ENCODE measurements at places on chromosomes 1 and 21. TPM values are rescaled to one million over a fixed set of nuclear protein-coding genes. Genes with fewer than 3 reads are reported as not detected.

DNA sequence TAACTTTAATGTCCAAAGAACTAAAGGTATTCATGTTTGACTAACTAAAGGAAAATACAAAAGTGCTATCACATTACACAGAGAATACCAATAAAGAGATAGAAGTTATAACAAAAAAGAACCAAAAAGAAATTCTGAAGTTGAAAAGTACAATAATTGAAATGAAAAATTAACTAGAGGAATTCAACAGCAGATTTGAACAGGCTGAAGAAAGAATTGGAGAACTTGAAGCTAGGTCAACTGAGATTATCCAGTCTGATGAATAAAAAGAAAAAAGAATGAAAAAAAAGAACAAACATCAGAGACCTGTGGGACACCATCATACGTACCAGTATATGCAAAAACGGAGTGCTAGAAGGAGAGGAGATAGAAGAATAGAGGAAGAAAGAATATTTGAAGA is 78.5 kb downstream of the NUP210L start:
- no peak for DNase-seq

DNA sequence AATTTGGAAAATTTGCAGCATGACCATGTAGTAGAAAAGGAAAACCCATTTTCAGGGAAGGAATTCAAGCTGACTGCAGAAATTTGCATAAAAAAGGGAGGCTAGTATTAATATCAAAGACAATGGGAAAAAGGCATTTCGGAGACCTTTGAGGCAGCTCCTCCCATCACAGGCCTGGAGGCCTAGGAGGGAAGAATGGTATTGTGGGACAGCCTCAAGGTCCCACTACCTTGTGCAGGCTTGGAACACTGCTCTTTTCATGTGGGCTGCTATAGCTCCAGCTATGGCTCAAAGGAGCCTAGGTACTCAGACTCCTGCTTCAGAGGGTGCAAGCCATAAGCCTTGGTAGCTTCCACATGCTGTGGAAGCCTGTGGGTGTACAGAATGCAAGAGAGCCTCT is 139.3 kb downstream of the C1orf94 start:
- no peak for DNase-seq

- no peak for DNase-seq
Measured at GRCh38 chr1:198496216-198497143, 44.0 kb downstream of the ATP6V1G3 start.

GRCh38 chr21:41804381-41804780 is 37.5 kb upstream of the RIPK4 start:
- no peak for DNase-seq

- DNase-seq = no peak
Measured at GRCh38 chr1:61635557-61635956, 89.4 kb downstream of the TM2D1 start.

The LRRN2 gene
- 0.19 TPM for total RNA-seq

The ITLN1 gene
- total RNA-seq = not detected

The NTRK1 gene
- total RNA-seq = not detected

The ATP1A2 gene
- not detected for total RNA-seq

The LCE3D gene
- not detected for total RNA-seq
